ENCODE measurements at places on chromosomes 7 and 10. TPM values are rescaled to one million over a fixed set of nuclear protein-coding genes. Genes with fewer than 3 reads are reported as not detected.

TAS2R3 gene
- 3.9 TPM for total RNA-seq

SYT15 gene
- not detected for total RNA-seq

- DNase-seq: no peak
These were observed 251.7 kb upstream of the PITRM1 start for GRCh38 chr10:3424111-3424851.

DNA sequence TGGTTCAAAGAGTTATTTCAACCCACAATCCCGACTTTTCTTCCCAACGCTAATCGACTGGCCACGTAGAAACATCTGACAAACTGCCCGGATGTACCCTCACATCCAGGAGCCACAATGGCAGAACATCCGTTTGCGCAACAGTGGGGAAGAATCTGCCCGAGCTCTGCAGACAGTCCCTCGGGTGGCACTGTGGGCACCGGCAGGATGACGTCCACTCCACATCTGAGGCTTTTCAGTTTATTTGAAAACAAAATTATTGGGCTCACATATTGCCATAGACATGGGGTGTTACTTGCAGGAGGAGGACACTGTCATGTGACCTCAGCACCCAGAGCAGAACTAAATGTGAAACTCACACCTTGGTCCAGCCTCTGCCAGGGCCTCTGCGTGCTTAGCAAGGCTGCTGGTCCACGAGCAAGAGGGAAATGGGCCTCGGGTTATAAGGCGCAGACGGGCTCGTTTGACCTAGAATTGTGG, 84.1 kb downstream of the MKI67 start:
- no peak for DNase-seq

GRCh38 chr7:133980804-133981203, 146.3 kb upstream of the LRGUK start:
- no peak for DNase-seq
